T-helper 1 cell (primary cell): ENCODE measurements at places on chromosomes 11 and 22.

GRCh38 chr11:111308140-111308539 lies 9.8 kb downstream of the POU2AF3 start:
- no peak for DNase-seq

DNA sequence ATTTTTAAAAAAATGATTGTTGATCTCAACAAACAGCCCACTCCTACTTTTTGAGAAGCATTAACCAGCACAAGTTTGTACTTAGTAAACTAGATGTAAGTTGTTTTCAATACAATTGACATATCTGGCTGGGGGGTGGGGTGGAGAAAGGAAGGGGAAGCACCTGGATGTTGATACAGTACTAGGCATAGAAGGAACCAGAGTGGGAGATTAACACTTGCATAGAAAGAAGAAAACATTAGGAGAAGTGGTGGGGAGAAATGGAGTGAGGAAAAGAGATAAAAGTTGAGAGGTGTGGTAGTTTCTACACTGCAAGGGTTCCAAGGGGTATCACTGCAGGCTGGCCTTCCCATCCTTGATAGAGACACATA lies 10.6 kb upstream of the GAB2 start:
- no peak for DNase-seq

- DNase-seq = no peak
Observed at GRCh38 chr11:130738611-130739010, 177.7 kb downstream of the SNX19 start.

GRCh38 chr22:30270832-30271231 lies 4.2 kb upstream of the OSM start:
- DNase-seq = no peak

GRCh38 chr11:12241971-12242672 lies 131.7 kb downstream of the MICAL2 start:
- DNase-seq = no peak

DNA sequence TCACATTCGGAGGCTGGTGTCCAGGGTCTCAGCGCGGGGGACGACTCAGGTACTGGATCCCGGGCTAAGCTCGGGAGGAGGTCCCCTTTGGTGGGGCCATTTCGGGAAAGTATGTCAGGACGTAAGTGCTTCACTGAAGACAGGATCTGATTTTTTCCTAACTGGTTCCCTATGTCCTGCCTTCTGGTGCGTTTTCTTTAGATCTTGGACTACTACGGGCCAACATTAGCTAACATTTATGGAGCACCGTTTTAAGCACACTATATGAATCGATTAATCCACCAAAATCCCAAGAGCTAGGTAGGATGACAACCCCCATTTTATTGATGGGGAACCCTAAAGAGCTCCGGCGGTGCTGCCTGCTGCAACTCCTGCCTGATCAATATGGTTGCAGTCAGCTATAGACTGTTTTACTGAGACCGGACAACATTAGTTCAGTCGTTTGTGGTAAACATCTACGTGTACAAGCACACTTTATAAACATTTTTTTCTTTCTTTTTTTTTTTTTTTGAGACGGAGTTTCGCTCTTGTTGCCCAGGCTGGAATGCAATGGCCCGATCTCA lies 17.0 kb upstream of the WDR74 start:
- DNase-seq = peak; percentile 40

- no peak for DNase-seq
Observed at GRCh38 chr22:48441553-48441850, 1386.2 kb downstream of the BRD1 start.

DNA sequence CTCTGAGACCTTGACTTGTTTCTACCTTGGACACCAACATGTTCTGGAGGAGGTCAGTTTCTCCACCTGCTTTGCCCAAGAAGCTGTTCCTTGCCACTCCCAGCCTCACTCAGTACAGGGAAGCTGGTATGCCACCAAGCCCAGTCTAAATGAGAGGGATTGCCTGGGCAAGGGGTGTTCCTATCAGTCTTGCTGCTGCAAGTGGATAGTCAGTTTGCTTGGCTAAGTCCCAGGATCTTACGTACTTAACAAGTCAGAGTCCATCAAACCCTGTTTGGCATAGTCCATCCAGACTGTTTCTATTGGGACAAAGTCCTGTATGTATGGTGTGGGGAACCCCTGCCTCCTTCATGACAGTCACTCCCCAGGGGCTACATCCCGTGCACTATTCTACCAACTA lies 66.6 kb downstream of the RPL27A start:
- DNase-seq = no peak

DNA sequence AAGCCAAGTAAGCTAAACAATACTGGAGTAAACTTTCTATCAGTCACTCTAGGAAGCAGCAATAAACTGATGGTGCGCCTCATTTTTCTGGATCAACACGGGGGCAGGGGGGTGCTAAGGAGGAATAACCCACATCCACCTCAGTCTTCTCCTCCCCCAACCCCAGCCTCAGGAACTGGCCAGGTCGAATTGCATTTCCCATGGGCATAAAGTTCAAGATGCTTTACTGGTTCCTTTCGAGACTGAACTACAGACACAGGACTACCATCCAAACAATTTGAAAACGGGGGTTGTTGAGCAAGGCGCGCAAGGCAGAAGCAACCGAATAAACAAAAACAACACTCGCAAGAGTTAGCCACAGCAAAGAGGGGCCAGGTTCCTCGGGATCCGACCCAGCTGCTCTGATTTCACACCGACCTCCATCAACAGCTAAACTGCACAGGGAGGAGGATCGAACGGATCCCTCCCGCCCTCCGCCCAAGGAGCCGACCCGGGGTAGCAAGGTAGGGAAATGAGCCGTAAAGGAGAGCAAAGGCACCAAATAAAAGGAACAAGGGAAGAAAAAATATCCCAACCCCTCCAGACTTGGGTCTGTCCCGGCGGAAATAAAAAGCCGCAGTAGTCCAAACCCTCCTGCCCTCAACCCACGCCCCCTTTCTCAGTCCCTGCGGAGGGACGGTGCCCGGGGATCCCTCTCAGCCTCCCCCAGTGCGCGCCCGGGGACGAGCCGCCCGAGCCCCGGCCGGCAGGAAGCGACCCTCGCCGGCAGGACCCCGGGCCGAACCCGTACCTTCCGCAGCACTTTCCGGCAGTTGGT lies 801 bp downstream of the SESN3 start:
- peak; percentile 9 for DNase-seq

DNA sequence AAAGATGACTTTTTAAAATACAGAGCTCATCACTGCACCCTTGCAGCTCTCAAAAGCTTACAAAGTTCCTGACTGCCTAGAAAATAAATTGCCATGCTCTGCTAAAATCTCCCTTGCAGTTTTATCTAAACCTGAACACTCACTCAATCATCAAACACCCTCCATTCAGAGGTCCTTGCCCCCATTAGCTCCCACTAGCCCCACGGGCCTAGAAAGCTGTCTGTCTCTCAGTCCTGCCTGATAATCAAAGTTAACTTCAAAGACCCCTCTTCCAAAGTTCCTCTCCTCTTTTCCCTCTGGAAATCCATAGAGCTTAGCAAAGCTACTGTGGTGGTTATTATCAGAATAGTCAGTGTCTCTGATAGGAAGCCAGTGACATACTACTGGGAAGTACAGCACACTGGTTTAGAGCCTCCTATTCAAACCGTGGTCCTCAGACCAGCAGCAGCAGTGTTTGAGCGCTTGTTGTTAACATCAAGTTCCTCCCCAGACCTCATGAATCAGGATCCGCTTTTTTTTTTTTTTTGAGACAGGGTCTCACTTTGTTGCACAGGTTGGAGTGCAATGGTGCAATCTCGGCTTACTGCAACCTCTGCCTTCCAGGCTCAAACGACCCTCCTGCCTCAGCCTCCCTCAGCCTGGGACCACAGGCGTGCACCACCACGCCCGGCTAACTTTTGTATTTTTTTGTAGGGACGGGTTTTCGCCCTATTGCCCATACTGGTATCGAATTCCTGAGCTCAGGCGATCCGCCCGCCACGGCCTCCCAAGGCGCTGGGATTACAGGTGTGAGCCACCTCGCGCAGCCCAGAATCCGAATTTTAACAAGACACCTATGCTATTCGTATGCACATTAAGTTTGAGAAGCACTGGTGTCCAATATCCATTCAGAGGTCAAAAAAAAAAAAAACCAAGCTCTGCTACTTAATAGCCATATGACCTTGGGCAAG lies 1.2 kb downstream of the NDUFC2 start:
- DNase-seq = no peak

- DNase-seq = no peak
Observed at GRCh38 chr22:44219101-44219870, 38.6 kb downstream of the PARVG start.

DNA sequence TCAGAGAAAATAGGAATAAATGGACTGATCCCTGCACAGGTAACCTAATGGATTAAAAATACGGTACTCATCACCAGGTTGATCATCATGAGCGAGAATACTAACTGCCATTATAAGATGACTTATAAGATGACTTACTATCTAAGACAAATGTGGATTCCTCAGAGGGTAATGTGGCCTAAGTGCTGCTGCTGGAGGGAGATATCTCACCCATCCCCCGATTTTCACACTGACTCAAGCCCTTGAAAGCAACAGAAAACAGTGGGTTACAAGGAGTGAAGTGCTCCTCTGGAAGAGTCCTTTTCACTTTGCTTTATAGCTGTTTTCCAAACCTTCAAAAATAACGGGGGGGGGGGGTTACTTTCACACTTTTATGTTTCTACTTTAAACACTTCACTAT lies 920 bp downstream of the TMEM218 start:
- no peak for DNase-seq
